ENCODE measurements at places on chromosomes 3 and 15.

DNA sequence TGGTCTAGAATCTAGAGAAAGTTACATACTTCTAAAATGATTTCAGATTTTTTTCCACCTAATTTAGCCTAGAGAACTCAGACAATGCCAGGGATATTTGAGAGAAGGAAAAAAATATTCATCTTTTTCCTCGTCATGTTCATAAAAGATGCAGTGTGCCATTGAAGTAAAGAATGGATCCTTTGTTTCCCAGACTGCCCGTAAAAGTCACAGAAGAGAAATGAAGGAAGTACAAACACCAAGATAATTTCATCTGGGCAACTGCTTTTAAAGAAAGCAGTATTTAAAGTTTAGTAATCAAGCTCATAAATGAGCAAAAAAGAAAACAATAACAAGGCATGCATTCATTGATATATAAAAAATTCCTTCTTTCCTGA, 47.2 kb downstream of the TTC23 start:
- no peak for DNase-seq

DNA sequence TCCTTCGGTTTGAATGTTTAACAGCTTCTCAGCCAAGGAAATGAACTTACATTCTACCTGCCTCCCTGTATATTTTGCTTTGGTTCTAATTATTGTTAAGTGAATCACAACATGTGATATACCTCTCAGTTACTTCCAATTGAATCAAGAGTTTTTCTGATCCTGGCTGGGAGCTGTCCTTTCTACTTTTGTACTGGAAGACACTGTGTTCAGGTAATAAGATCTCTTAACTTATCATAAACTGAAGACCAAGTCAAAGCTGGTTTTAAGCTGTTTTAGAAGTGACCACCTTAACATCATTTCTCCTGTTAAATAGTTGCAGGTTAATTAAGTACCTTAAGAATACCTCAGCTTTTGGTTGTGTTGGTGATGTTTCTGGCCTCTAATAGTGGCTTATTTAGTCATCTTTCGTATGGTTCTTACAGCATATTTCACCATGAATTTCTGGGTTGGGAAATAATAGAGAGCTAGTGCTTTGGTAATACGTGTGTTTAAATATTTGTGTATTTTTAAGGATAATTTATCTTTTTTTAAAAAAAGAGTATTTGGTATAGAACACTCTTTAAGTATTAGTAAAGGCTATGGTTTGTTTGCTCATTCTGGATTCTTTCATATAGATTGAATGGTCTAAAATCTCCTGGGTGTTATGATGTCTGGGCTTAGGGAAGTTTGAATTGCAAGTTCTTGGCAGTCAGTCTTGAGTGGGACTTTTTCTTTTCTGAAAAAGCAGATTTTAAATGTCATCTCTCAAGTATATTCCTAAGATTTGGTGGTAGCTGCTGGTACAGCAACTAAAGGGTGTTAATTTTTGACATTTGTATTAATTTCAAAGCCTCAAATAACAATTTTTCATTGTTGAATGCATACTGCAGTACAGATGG, 1.6 kb downstream of the RAB8B start:
- DNase-seq, result no peak

GRCh38 chr15:43880406-43881194, 53.8 kb downstream of the WDR76 start:
- peak; percentile 34 for DNase-seq

DNA sequence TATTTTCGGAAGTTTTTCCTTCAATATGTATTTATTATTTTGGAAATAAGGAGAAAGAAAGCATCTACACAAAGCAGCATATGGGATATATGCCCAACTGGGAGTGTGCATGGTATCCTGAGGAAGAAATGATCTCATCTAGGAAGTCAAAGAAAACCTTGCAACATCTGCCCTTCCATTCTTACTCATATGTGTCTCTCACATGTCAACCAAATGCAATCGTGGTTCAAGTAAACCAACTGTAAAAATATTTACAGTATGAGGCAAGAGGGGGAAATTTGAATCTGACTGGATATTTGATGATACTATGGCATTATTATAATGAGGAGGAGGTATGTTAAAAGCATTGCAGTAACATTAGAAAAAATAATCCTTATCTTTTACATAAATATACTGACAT, 3.2 kb upstream of the SCG3 start:
- DNase-seq, result no peak

DNA sequence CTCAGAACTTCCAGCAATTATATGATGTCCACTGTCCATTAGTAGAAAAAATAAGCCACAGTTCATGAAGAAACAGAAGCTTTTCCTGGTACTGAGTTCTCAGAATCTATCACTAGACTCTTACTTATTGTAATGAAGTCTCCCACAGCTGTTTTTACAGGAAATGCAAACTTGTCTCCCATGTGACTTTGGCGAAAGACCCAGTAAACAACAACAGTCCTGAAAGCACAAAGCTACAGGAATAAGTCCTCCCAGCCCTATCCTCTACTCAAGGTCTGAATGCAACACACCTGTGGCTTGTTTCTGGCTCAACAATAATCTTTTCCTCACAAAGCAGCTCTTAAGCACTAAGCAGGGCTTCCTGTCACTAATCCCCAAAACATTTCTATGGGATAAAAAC, 55.9 kb downstream of the EOMES start:
- DNase-seq, result no peak

- DNase-seq, result no peak
These were observed 40.6 kb downstream of the SLC9C1 start for GRCh38 chr3:112253301-112253971.

GRCh38 chr3:71524672-71525071, 58.9 kb downstream of the FOXP1 start:
- no peak for DNase-seq

- DNase-seq, result no peak
These were observed 659.3 kb upstream of the ARRDC4 start for GRCh38 chr15:97301166-97301565.

- no peak for DNase-seq
These were observed 107.1 kb upstream of the C15orf61 start for GRCh38 chr15:67413770-67414390.

DNA sequence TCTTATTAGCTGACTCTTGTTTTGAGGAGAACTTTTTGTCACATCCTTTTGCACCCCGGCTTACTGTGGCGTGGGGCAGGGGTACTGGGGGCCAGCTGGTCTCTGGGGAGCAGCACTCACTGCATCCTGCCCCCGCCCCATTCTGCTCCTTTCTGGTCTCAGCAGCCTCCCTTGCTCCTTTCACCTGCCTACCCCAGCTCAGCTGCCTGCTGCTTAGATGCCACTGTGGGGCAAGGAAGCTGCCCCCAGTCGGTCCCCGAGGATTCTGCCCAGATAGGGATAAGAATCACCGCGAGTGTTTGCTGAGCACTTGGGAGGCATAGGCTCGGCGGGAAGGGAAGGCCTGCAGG, 32.0 kb downstream of the APBA2 start:
- DNase-seq, result no peak

DNA sequence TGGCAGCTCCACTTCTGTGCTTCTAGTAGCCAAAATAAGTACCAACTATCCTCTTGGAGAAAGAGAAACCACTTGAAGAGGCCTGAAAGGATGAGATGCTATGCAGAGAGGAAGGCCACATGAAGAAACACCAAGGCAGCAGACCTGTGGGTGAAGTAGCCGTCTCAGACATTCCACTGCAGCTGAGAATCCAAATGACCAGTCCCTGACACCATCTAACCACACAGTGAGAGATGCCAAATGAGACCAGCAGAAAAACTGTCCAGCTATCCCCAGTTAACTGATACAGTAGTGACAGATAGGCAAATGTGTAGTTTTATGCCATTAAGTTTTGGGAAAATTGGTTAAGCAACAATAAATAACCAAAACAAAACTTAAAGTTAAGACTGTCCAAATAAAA, 47.9 kb upstream of the ZSCAN2 start:
- DNase-seq, result no peak

DNA sequence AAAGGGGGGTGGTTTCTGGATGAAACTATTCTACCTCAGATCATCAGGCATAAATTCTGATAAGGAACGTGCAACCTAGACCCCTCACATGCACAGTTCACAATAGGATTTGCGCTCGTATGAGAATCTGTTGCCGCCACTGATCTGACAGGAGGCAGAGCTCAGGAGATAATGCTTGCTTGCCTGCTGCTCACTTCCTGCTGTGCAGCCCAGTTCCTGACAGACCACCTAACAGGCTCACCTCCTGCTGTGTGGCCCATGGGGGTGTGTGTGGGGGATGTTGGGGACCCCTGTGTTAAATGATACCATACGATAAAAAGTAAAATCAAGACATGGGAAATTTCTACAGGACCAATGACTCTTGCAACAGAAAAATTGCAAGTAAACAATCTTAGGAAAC, 24.0 kb downstream of the CP start:
- no peak for DNase-seq

- no peak for DNase-seq
These were observed 37.4 kb upstream of the VEPH1 start for GRCh38 chr3:157540656-157541055.

- DNase-seq, result no peak
These were observed 612.9 kb upstream of the TBL1XR1 start for GRCh38 chr3:177810162-177810623.

DNA sequence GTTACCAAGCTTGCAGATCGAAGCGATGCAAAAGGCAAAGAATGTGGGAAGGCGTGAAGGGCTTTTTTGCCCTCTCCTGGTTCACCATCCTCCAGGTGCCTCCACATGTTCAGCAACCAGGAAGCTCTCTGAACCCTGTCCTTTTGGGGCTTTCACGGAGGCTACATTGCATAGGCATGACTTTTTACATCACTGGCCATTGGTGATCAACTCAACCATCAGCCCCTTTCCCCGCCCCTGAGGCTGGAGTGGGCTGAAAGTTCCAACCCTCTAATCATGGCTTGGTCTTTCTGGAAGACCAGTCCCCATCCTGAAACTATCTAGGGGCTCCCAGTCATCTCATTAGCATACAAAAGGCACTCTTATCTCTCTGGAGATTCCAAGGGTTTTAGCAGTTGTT, 52.6 kb downstream of the UACA start:
- DNase-seq, result no peak

DNA sequence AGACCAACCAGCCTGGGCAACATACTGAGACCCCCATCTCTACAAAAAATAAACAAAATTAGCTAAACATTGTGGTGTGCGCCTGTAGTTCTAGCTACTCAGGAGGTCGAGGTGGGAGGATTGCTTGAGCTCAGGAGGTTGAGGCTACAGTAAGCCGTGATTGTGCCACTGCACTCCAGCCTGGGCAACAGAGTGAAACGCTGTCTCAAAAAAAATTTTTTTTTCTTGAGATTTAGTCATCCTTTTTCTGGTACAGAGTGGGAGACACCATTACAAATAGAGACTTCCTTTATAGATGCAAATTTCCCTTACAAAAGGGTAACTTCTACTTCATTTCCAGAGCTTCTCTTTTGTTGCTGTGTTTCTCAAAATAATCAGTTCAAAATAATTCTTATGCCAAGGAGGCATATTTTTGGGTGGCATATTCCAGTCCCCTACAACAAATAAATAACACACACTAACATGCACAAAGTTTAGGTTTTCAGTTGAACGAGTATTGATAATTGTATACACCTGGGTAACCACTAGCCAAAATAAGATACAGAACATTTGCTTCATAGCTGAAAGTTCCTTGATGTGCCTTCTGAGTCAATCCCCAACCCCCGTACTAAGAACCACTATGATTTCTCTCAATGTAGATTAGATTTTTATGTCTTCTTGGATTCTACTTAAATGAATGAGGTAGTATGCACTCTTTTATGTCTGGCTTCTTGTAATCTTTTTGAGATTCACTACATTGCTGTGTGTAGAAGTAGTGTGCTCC, 248.9 kb upstream of the PROK2 start:
- DNase-seq, result no peak

- no peak for DNase-seq
These were observed 122.6 kb downstream of the CADM2 start for GRCh38 chr3:85081191-85081906.

DNA sequence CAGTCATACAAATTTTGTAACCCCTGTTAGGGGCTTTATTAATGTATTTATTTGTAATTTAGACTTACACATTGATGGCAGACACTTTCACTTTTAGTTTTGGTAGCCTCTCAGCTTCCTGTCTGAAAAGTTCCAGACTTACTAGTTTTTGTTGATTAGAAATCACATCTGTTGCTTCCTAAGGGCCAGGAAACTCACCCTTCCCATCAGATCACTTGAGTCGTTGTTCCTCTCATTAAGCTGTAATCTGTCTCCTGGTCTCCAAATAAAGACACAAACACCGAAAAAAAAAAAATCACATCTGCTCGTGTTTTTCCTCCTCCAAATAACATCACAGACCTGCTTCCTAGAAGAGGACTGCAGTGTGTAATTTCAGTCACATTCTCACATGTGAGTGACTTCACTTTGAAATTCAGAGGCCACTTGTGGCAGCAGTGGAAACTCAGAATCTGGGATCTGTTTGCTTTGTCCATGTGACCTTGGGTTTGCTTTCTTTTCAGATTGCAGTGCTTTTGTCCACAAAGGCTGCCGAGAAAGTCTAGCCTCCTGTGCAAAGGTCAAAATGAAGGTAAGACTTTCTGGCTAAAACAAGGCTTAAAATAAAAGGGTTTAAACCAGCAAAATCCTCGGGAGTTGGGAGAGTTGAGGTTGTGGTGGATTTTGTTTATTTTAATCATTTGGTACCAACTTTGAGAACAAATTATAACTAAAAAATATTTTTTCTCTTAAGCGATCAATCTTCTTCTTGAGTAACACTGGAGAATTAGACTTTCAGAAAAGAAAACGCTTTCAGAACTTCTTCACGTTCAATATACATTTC, 87.0 kb downstream of the KLHL25 start:
- no peak for DNase-seq

DNA sequence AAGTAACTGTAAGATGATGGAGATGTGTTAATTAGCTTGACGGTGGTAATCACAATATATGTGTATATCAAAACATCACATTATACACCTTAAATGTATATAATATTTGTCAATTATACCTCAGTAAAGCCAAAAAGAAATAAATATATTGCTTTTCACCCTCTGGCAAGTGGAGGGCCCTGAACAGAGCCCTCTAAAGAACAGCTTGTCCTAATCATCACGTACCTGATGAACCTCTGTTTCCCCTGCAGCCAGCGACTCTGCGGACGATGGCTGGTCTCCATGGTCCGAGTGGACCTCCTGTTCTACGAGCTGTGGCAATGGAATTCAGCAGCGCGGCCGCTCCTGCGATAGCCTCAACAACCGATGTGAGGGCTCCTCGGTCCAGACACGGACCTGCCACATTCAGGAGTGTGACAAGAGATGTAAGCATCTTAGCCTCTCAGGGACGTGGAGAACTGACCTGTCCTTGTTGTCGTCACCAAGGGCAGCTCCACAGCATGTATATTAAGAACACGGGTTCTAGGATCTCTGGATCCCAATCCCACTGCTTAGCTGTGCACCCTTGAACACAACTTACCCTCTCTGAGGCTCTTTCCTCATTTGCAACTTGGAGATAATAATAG, 6.3 kb downstream of the THBS1 start:
- DNase-seq, result no peak

DNA sequence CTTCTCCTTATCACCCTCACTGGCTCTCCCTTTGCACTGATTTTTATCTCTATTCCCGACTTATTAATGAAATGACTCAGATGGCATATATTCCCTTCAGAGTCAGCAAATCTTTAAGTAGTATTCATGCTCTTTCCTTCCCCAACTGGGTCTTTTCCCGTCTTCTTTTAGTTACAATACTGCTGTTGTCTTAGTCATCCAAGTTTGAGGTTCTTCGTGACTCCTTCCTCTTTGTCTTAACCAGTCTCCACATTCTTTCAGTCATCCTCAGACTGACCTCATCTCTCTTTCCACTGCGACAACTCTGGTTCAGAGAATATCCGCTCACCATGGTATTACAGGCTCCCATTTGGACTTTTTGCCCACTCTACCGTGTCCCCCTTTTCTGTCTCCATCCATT, 12.4 kb downstream of the WDR5B start:
- DNase-seq, result no peak

GRCh38 chr3:102177075-102177755, 257.6 kb upstream of the ZPLD1 start:
- no peak for DNase-seq

GRCh38 chr3:197737749-197738462, 1.2 kb upstream of the RUBCN start:
- DNase-seq, result no peak

Measured in activated CD8-positive, alpha-beta memory T cell treated with anti-CD3 and anti-CD28 coated beads, Interleukin-2, amount 50 U/mL, for 48 hours (primary cell).